Right hindlimb (tissue), 1 donor: ENCODE measurements at places on chromosomes 7 and 10.

DNA sequence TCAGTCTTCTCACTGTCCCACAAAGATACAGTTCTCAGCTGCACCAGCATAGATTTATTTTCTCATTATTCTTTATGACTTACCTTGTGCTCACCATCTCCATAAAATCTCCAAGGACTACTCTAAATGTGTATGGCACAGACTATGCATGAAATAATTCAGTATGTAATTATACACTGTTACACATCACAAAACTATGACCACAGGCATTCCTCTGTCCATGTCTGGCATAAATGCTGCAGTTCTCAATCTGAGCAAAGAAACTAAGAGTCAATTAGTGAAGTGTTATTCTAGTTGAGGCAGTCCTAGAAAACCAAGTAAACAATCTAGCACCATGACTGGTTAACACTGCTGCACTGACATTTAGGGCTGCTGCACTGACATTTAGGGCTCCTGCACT is 2.7 kb downstream of the CYCS start:
- DNase-seq = no peak

DNA sequence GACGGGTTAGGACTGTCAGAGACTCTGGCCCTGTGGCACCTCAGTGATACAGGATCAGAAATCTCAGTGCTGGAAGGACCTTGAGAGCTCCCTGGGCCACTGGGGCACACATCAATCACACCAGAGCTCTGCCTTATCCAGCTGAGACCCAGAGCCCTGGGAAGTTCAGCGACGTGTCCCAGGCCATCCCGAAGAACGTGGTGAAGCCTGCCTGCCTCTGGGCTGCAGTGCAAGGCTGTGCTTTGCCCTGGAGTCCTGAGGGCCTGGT is 79.8 kb upstream of the MGMT start:
- DNase-seq = no peak

DNA sequence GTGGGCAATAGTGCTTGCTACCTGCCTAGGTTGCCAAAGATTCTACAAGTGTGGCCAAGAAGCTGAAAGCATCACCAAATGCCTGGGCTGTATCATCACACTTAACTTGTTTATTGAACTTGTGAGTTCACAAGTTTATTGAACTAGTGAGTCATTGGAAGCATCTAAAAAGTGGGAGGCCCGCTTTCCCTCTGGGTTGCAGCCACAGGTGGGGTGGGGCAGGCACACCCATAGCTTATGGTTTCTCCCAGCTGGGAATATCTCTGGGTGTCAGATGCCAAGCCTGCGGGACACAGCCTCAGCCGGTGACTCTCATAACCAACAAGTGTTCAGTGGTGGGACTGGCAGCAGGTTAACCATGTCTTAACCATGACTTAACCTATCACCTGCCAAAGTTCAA is 145.9 kb upstream of the FAM13C start:
- DNase-seq = no peak

DNA sequence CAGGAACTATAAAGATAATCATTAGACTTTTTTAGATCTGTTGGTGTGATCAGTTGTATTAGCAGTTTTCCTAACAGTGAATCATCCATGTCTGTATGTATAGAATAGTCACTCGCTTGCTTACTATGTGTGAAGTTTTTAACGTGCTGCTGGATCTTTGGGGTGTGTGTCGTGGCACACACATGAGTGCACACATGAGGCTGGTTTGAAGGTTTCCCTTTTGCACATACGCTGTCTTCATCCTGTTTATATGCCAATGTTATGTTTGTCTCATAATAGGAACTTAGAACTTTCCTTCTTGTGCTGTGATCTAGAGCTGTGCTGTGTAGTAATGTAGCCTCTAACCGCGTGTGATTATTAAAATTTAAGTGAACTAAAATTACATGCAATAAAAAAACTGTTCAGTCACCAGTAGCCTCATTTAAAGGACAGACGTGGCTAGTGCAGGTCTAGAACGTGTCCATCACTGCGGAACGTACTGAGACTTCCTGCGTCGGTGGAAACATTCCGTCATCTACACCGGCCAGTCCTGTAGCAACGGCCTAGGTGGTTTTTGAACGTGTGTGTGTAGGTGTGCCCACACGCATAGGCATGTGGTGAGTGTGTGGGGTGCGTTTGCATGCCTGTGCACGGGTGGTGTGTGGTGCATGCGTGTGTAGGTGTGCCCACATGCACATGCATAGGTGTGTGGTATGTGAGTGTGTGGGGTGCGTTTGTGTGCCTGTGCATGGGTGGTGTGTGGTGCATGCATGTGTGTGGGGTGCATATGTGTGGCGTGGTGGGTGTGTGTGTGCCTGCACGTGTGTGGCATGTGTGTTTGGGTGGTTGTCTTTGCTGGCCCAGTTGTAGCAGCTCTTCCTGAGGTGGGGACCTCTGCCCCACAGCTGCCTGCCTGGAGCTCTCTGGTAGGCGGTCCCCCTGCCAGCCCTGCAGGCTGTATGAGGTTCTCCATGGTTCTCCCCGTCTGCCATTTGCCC is 56.6 kb downstream of the INPP5A start:
- no peak for DNase-seq

DNA sequence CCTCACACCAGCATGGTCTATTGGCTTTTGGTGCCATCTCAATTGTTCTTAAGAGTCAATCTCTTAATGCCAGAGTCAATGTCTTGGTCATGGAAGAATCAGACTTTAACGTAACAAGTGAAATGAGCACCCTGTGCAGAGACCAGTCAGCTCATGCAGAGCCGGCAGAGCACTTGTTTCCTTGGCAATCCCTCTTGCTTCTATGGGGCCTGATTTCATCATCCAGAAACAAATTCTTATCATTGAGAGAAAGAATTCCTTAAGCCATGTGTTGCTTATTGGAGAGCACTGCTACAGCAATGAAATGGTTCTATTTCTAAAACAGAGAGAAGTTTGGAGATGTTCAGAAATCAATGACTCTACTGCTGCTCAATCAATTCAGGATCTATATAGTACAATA is 212.8 kb downstream of the IPMK start:
- DNase-seq = no peak

DNA sequence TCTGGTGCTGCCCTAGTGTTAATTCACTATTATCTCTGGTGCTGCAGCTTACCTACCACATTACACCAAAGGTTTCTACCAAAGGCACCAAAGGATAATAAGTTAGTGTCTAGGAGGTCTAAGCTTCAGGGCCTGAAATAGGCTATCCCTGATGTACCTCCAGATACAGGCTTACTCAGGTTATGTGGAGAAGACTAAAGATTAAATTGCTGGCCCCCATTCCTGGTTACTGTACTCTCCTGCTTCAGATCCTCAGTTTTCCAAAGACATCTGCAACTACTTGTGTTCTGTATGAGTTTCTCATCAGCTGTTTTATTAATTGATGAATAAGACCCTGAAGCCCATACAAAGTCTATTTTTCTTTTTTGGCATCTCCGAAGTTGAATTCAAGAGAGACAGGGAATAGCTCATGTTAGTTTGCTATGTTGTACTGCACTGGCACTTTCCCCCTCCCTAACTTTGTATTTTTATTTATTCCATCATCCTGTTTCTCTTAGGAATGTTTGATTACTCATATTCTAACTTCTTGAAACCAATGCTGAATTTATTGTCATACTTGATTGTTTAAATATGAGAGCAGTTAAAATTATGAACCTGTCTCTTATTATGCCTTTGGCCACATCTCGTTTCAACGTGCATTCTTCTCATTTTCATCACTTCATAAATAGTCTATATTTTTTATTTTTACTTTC is 85.9 kb downstream of the PON1 start:
- no peak for DNase-seq

DNA sequence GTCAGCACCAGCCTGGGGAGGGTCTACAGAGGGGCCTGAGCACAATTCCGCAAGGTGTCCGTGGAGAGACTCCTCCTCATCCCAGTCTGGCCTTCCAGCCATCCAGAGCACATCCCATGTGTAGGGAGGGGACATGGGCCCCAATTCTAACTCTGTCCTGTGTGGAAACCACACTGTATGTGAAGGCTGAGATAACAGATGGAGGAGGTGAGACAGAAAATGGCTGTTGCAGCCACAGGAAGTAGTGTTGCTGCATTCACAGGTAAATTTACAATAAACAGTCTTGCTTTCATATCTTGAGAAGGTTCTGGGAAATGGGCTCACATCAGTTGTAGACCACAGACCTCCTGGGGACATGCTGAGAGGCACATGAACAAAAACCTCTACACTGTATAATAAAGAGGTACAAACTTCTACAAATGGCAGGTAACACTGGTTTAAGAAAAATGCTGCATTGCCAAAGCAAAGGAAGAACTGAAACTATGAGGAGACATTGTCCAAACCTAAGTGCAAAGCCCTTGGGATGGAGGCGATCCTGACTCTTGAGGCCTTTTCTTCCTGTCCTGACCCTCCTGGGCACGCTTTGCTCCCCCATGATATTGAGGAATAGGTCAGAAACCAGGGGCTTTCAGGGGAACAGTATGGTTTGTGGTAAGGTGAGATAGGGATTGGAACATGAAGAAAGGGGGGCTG is 21.6 kb upstream of the GIMAP2 start:
- no peak for DNase-seq
